ENCODE measurements at places on chromosomes 5 and 9.

- DNase-seq, result no peak
Measured at GRCh38 chr9:32738501-32739172, 44.7 kb upstream of the TMEM215 start.

DNA sequence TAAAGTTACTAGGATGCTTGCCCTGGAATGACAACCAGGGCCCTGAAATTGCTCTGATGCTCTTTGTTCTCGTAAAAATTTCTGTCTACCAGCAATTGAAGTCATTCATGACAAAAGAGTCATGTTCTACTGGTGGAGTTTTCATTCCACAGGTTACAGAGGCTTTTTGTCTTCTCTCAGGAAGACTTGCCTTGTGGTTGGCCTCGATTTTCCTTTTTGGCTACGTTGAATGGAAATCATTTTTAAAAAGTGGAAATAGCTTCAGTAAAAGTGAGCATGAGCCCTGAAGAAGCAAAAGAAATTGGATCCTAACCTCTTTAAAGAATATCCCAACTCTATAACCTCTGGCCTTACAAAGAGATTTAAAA, 255.2 kb downstream of the AOPEP start:
- DNase-seq, result no peak

- no peak for DNase-seq
Measured at GRCh38 chr9:105725370-105725769, 31.0 kb downstream of the TMEM38B start.

DNA sequence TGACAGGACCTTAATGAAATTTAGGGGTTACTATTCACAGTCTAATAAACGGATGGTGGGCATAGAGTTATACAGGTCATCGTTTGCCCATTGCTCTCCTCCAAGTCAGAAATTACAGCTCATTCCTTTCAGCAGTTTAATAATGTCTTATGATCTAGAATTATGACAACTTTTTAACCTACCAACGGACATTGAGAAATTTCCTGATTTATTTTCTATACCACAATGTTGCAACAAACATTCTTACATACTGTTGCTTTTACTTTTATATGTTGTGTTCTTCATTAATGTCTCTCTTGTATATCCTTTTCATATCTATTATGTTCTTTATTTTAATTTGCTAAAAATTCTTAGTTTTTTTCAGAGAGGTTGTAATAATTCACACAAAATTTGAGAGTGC, 152.8 kb upstream of the PRLR start:
- no peak for DNase-seq

DNA sequence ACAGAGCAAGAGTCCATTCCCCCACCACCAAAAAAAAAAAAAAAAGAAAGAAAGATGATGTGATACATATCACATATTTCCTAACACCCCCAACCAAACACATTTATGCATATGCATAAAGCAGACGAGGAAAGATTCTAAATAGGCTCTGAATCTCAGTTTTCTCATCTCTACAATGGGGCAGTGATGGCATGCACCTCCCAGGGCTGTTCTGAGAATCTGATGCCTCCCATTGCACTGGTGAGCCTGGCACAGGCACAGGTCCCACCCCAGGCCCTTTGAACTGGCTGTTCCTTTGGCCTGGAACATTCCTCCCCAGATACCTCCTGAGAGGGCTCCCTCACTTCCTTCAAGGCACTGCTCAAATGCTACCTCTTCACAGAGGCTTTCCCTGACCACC, 116.5 kb downstream of the C9orf50 start:
- DNase-seq, result no peak

- no peak for DNase-seq
Measured at GRCh38 chr9:131228988-131229387, 47.3 kb downstream of the FAM78A start.

GRCh38 chr5:84119252-84119651, 265.4 kb downstream of the EDIL3 start:
- no peak for DNase-seq

DNA sequence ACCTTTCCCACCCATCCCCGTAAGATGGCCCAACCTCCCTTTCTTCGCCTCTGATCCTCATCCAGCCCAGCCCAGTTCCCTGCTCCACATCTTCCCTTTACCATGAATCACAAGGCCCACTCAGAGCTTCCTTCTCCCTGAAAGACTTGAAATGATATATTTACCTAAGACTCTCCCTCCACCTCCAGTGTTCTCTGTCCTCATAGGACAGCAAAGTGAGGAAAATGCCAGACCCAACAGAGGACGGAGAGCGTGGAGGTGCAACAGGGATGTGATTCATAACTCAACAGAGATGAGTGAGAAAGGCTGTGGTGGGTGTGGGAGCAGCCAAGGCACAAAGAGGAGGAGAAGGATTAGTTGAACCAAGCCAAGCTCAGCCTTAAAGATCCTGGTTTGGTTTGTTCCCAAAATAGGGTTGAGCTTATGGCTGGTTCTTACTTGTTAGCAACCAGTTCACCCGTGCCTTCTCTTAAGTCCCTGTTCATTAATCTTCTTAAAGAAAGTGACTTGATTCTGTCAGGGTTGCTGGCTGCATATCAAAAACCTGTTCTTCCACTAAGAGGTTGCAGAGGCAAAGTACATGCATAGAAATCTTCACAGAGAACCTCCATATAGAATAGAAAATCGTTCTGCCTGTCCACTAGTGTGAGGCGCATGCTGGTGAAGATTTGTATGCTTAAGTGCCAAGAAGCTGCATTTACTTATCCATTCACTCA, 183.2 kb downstream of the ACTL7B start:
- DNase-seq, result no peak

- no peak for DNase-seq
Measured at GRCh38 chr5:126814721-126815404, 37.9 kb downstream of the LMNB1 start.

- DNase-seq, result no peak
Measured at GRCh38 chr5:142852416-142853198, 82.4 kb downstream of the ARHGAP26 start.

DNA sequence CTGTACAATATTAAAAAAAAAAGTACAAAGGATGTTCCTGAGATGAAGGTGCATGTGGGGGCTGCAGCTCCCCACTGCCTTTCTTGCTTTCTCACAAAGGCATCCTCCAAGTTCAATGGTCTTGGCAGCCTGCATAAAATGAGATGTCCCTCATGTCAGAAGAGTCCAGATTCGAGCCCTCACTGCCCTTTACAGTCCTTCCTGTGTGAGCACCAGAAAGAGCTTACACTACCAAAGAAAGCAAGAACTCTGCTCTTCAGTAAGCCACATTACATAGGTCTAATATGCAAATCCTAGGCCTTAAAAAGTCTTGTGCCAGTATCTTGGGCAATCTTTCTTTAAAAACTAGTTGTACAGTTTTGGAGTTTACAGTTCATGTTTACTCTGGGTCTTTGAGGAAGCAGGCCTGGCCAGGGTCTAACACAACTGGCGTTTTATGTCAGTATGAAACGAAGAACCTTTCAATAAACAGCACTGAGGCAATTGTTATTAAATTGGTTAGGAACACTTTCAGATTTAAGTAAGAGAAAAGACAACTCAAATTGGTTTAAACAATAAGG, 36.0 kb downstream of the CSF2 start:
- DNase-seq, result no peak

DNA sequence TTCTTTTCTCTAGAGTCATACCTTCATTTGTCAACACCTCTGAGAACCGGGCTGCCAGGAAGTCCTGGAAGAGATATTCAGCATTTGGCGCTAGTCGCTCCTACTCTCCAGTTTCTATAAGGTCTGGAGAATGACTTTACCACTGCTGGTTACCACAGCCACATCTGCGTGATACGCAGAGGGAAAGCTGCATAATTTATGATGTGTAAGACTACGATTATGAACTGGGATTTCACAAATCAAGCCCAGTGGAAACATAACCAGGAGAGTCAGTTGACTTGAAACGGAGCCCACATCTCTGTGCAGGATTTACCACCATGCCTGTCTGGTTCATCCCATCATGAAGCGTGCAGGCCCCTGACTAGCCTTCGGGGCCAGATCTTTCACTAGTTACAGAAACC, 72.6 kb downstream of the FGF1 start:
- no peak for DNase-seq

GRCh38 chr5:39361306-39361705, 3.0 kb downstream of the C9 start:
- DNase-seq, result no peak
